ENCODE measurements at places on chromosomes 12 and 14.

GRCh38 chr12:81461163-81461562, 298.0 kb downstream of the PPFIA2 start:
- H3K36me3 ChIP-seq = no peaks in the 10 kb centered on the region
- no peaks in the 10 kb centered on the region for H3K27me3 ChIP-seq
- no peaks in the 10 kb centered on the region for H3K4me1 ChIP-seq
- no peak overlapping the region for H3K4me3 ChIP-seq
- DNase-seq = peak; percentile 18

DNA sequence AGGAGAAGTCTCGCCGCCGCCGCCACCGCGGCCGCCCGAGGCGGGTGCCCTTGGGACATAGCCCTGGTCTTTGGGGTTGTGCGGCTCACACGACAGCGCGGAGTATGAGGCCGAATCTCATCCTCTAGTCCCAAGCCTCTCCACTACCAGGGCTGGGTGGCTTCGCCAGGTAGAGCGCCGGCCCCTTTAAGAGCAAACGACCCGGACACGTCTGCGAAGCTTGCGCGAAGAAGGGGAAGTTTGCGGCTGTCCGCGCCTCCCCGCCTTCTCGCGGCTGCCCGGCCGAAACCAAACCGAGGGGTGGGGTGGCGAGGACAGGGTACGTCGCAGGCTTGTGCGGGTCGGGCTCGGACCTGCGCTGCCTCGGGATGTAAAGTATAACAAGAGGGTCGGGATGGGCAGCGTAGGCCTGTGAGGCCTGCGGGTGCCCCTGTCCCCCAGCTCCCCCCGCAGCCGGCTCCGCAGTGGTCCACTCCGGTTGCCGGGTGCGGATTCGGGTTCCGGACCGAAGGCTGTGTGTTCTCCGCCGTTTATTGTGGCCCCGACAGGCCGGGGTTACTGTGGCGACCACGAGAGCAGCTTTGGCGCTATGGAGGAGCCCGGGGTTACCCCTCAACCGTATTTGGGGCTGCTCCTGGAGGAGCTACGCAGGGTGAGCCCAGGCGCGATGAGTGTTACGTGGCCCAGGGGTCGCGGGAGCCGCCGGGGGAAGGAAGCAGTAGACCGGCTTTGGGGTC, 33.3 kb downstream of the MIA2 start:
- no peaks in the 10 kb centered on the region for H3K36me3 ChIP-seq
- no peaks in the 10 kb centered on the region for H3K27me3 ChIP-seq
- no peaks in the 10 kb centered on the region for H3K4me1 ChIP-seq
- H3K4me3 ChIP-seq = peak overlapping the region; percentile 43
- no peak overlapping the region for H3K27ac ChIP-seq
- DNase-seq = no peak

- no peak for DNase-seq
- H3K4me3 ChIP-seq = no peak overlapping the region
- H3K4me1 ChIP-seq = no peaks in the 10 kb centered on the region
- H3K36me3 ChIP-seq = no peaks in the 10 kb centered on the region
- H3K27ac ChIP-seq = no peak overlapping the region
- H3K27me3 ChIP-seq = no peaks in the 10 kb centered on the region
These were observed 98.1 kb downstream of the NUBPL start for GRCh38 chr14:31659278-31659677.

DNA sequence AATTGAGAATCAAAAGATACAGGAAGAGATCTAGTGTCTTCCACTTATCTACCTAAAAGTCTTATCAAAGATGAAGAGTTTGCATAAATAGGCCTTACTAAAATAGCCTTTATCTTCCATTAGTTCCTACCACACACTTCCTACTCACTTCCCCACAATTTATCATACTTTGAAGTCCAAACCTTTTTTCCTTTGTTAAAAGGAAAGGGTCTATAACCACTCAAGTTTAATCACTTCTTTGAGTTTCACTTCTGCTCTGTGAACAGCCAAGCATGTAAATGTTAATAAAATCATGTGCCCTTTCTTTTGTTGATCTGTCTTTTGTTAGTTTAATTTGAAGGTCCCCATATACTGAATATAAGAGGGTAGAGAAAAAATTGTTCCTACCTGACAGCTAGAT, 114.5 kb downstream of the PHLDA1 start:
- H3K4me1 ChIP-seq = no peaks in the 10 kb centered on the region
- no peak overlapping the region for H3K27ac ChIP-seq
- H3K4me3 ChIP-seq = no peak overlapping the region
- H3K36me3 ChIP-seq = no peaks in the 10 kb centered on the region
- no peak for DNase-seq
- H3K27me3 ChIP-seq = no peaks in the 10 kb centered on the region

GRCh38 chr12:45670346-45671065, 59.0 kb upstream of the ARID2 start:
- H3K4me3 ChIP-seq = no peak overlapping the region
- DNase-seq = no peak
- no peak overlapping the region for H3K27ac ChIP-seq
- no peaks in the 10 kb centered on the region for H3K36me3 ChIP-seq

DNA sequence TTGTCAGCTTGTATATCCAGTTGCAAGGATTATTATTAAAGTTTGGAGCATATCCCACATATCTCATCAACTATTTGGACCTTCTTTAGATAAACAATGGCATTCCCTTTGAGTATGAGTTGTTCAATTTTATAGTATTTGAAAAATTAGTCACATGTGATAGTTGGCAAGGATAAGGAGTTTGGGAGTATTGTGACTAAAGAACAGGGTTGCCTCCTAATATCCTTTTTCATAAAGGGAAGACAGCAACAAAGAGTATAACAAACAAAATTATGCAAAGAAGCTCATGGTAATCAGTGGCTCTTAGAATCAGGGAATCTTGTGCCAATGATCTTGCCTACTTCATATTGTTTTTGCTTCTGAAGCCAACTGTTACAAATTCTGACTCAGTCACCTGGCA, 31.2 kb upstream of the KCNH5 start:
- no peak for DNase-seq
- H3K27me3 ChIP-seq = no peaks in the 10 kb centered on the region
- H3K36me3 ChIP-seq = no peaks in the 10 kb centered on the region
- no peaks in the 10 kb centered on the region for H3K4me1 ChIP-seq

DNA sequence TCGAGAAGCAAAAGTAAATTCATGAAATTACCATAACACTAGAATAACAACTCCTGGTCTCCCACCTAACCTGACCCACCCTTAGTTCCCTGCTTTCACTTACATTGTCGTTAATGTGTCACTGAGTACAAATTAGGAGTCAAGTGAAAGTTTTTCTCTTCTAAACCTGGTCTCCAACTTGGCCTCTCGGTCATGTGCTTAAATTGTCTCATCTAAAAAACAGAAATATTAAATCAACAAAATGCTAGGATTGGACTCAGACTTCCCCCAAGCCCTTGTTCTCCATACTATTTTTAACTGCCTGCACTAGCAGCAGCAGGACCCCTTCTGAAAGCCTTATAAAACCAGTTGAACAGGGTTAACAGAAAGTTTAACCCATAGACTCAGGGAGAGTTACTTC, 1.8 kb upstream of the BTG1 start:
- H3K4me1 ChIP-seq = no peaks in the 10 kb centered on the region
- DNase-seq = no peak
- H3K4me3 ChIP-seq = no peak overlapping the region
- H3K27me3 ChIP-seq = no peaks in the 10 kb centered on the region
- H3K36me3 ChIP-seq = no peaks in the 10 kb centered on the region
- no peak overlapping the region for H3K27ac ChIP-seq

DNA sequence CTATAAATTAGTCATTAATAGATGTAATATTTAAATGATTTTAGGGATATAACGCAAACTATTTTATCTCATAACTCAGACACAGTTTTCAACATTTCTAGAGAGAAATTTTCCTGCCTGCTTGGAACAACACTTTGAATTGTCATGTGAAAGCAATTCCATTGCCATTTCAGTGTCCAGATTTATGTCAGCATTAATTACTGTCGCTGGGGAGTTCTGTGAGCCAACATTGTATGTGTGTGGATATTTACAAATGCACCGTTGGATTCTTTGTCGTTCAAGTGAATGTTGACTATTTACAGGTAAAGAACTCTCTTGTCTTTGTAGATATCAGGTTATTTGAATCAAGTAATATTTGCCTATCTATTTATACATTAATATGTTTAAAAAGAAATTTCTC, 465.3 kb upstream of the RGS6 start:
- no peaks in the 10 kb centered on the region for H3K4me1 ChIP-seq
- no peak overlapping the region for H3K27ac ChIP-seq
- no peak overlapping the region for H3K4me3 ChIP-seq
- no peak for DNase-seq

DNA sequence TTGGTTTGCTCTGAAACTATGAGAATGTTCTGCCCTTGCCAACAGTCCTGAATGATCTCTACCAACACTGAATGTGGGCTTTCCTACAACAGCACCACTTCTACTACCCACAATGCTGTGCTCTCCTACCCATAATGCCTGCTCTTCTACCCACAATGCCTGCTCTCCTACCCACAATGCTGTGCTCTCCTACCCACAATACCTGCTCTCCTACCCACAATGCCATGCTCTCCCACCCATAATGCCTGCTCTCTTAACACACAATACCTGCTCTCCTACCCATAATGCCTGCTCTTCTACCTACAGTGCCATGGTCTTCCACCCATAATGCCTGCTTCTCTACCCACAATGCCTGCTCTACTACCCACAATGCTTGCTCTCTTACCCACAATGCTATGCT, 92.3 kb downstream of the KCNK13 start:
- H3K4me3 ChIP-seq = no peak overlapping the region
- H3K4me1 ChIP-seq = no peaks in the 10 kb centered on the region
- no peak for DNase-seq

- H3K36me3 ChIP-seq = no peaks in the 10 kb centered on the region
- DNase-seq = no peak
- H3K4me1 ChIP-seq = no peaks in the 10 kb centered on the region
- no peak overlapping the region for H3K27ac ChIP-seq
These were observed 103.2 kb upstream of the DYRK2 start for GRCh38 chr12:67545298-67545697.

DNA sequence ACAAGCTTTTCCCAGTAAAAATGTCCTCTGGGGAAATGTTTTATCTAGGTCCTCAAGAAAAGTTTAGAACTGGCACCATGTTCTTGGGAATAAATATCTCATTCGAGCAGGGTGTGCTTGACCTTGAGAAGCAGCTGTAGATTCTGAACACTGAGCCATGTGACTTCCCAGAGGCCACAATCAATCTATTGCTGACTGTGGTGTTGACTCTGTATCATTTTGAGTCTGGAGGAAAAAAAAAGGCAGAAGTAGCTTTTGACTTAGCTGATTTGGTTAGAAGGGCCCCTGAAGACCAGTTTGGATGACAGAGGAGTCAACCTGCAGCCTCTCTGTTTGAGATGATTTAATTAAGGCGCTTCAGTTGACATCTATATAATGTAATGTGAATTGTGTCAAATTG, 592.4 kb upstream of the SEL1L start:
- no peaks in the 10 kb centered on the region for H3K36me3 ChIP-seq
- no peaks in the 10 kb centered on the region for H3K27me3 ChIP-seq
- no peak for DNase-seq
- no peak overlapping the region for H3K27ac ChIP-seq
- no peak overlapping the region for H3K4me3 ChIP-seq

GRCh38 chr12:71439362-71439612, 311 bp upstream of the LGR5 start:
- H3K36me3 ChIP-seq = 0 out of 2 replicates have a peak, but pooled peaks cover 2% of the 10 kb centered on the region
- peak overlapping the region; percentile 57 for H3K4me3 ChIP-seq
- no peak overlapping the region for H3K27ac ChIP-seq
- DNase-seq = no peak
- H3K4me1 ChIP-seq = no peaks in the 10 kb centered on the region
- H3K27me3 ChIP-seq = peaks cover 43% of the 10 kb centered on the region

DNA sequence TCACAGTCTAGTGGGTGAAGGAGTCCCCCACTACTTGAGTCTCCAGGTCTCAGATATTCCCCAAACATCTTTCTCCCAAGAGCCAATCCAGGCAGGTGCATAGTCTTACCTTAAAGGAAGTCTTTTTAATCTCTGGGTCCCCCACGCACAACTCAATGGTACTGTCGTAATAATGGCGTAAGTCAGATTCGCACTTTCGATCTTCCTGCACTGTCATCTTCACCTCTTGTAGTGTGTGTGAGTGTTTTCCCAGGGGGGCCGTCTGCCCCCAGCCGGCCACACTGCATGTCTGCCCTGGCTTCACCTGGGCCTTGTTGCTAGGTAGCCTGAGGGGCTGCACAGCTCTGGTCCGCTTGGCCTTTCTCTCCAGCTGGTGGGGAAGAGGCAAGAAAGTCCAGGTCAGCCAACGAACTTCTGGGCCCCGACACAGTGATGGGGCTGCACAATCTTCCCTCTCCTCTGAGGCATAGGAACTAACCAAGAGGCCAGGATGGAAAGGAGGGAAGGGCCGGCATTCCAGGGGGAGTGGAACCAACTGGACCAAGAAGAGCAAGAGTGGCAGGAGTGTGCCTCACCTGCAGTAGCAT, 2.1 kb downstream of the GZMB start:
- H3K27ac ChIP-seq = no peak overlapping the region
- H3K36me3 ChIP-seq = no peaks in the 10 kb centered on the region
- H3K27me3 ChIP-seq = no peaks in the 10 kb centered on the region
- H3K4me3 ChIP-seq = no peak overlapping the region
- H3K4me1 ChIP-seq = no peaks in the 10 kb centered on the region
- no peak for DNase-seq

DNA sequence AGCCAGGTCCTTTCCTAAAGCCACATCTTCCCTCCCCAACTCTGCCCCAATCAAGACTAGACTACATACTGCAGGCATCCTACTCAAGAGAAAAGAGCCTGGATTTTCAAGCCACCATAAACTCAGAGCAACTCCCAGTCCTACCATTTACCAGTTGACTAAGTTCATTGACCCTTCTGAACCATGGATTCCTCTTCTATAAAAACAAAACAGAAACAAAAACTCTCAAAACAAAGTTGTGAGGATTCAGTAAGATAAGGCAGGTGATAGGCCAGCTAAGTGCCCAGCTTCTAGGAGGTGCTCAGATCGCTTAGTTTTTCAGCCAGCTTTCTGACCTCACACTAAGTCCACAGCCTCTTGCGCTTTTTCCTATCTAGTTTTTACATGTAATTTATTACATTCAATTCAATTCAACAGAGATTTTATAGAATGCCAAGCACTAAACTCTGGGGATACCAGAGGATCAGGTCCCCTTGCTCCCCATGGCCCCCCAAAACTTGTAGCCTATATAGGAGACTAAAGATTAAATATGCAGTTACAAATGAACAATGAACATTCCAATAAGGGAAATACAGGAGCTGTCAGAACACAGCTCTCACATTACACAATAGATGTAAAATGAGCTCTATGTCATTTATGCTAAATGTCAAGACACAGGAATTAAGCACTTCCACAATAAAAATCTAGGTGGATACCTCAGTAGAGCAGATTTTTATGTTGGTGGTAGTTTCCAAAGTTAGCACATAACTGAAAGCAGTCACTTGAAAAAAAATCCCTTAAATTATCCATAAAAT, 104.5 kb upstream of the EGLN3 start:
- peaks cover 3% of the 10 kb centered on the region for H3K27me3 ChIP-seq
- peaks cover 1% of the 10 kb centered on the region for H3K4me1 ChIP-seq
- H3K36me3 ChIP-seq = no peaks in the 10 kb centered on the region
- H3K27ac ChIP-seq = no peak overlapping the region
- no peak for DNase-seq

GRCh38 chr14:94595912-94596311, 14.7 kb downstream of the SERPINA5 start:
- H3K27ac ChIP-seq = no peak overlapping the region
- no peaks in the 10 kb centered on the region for H3K36me3 ChIP-seq
- H3K27me3 ChIP-seq = no peaks in the 10 kb centered on the region
